ENCODE measurements at places on chromosomes 2 and 18. TPM values are rescaled to one million over a fixed set of nuclear protein-coding genes. Genes with fewer than 3 reads are reported as not detected.

GRCh38 chr2:86787736-86788135, 3.0 kb downstream of the CD8A start:
- DNase-seq: peak; percentile 60

DNA sequence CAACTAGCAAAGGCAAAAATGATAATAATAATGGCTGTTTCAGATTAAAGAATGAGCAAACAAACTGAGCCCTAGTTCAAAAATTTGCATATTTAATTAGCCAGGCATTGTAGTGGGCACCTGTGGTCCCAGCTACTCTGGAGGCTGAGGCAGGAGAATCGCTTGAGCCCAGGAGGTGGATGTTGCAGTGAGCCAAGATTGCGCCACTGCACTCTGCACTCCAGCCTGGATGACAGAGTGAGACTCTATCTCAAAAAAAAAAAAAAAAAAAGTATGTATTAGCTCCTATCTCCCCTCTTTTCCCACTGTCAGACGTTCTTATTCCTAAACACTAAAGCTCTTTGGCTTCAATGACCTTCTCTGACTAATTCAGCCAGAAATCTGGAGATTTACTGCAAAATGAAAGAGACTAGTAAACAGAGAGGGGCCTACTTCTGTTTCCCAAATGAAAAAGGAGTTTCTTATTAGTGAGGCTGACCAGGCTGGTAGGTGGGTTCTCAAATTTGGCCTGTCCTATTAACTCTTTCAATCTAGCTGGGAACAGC, 3.9 kb upstream of the SRBD1 start:
- no peak for DNase-seq

GRCh38 chr2:115549611-115550130, 1107.2 kb downstream of the DPP10 start:
- DNase-seq: no peak

- peak; percentile 57 for DNase-seq
Measured at GRCh38 chr2:234747032-234747431, 204.8 kb upstream of the SH3BP4 start.

- DNase-seq: no peak
Measured at GRCh38 chr2:31038385-31038784, 99.9 kb downstream of the GALNT14 start.

DNA sequence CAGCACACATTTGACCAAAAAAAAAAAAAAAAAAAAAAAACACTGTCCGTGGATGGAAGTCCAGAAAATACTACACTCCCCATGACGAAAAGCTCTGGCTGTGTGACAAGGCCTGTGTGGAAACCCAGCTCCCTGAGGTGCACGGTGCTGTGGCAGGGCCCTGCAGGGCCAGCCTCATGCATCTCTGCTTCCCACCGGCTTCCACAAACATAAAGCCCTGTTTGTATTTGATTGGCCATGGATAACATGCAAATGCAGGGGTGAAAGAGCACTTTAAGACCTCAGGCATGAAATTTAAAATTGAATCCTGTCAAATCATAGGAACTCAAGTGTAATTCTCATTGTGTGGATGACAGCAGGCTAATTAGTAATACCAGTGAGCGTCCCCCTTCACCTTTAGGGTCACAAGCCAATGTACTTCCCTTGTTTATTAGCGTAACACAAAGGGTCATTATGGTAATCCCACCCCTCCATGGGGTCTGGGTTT, 757.2 kb downstream of the GALR1 start:
- DNase-seq: no peak

DNA sequence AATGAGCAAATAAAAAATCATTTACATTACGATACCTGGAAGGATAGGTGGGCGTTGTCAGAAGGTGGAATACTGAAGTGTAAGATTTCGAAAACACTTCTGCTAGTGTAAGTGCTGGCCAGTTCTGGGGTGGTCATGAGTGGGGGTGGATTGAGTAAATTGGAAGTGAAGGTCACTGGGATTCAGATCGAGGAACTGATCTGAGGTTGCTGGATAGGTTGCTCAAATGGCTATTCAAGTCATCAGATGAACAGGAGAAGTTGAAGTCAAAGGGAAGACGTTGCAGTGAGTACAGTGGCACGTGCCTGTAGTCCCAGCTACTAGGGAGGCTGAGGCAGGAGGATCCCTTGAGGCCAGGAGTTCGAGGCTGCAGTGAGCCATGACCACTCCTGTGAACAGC, 95.7 kb downstream of the MALT1 start:
- DNase-seq: no peak

DNA sequence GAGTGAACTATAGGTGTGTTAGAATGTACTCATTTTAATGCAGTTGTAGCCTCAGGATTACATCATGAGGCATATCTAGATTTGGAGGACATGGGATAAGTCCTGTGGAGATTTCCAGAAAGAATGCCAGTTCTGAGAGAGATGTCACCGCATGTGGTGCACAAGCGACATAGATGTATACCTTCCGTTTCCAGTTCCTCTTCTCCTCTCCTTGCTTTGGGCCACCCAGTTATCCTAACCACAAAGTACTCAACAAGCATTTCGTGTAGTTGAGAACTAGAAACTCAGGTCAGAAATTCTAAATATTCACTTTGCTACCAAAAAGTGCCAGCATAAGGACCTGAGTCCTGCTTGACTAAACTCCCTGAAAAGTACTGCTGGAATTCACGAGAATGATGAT, 66.5 kb downstream of the KCTD18 start:
- DNase-seq: no peak

- no peak for DNase-seq
Measured at GRCh38 chr18:34493566-34494358, 216.3 kb upstream of the DTNA start.

DNA sequence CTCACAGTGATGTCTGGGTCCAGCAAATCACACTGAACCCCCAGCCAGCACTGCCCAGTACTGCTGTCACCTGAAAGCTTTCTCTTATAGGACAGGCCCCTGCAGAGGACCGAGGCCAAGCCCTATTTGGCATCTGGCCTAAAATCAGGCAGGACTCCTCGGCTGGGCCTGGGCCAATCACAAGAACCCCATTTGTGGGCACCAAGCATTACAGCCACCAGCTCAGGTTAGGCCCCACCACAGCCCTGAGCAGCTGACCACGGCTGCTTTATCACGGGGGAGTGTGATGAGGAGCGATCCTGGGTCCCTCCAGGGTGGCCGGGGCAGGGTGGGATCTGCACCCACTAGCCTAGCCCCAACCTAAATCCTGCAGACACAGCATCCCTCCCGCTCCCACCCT, 8.2 kb downstream of the BIN1 start:
- no peak for DNase-seq

DNA sequence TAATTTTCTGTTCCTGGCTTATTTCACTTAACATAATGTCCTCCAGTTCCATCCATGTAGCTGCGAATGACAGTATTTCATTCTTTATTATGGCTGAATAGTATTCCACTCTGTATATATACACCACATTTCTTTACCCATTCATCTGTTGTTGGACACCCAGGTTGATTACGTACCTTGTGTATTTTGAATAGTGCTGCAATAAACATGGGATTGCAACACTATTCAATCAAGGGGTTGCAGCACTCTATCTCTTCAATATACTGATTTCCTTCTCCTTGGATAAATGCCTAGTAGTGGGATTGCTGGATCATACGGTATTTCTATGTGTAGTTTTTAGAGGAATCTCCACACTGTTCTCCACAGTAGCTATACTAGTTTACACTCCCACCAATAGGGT, 61.3 kb downstream of the THADA start:
- DNase-seq: no peak

GRCh38 chr18:23415515-23415914, 37.6 kb upstream of the RIOK3 start:
- no peak for DNase-seq

- DNase-seq: peak; percentile 74
Measured at GRCh38 chr2:224850081-224850480, 133.9 kb upstream of the CCDC195 start.

Gene FLACC1
- 1.2 TPM for total RNA-seq

Gene SNORC
- 0.75 TPM for total RNA-seq

Gene NEURL3
- not detected for total RNA-seq

Gene SYT4
- 0.69 TPM for total RNA-seq

Gene KIF3C
- total RNA-seq: 6.8 TPM

Gene MC4R
- 1.4 TPM for total RNA-seq

Gene C2orf66
- total RNA-seq: not detected

Gene RAB27B
- 1.6 TPM for total RNA-seq

All from esophagus muscularis mucosa (tissue), 4 donors.